HepG2 (cell line): ENCODE measurements at places on chromosomes 2 and 18. TPM values are rescaled to one million over a fixed set of nuclear protein-coding genes. Genes with fewer than 3 reads are reported as not detected.

Gene ABCG8
- 6.8 and 8.8 TPM in 2 replicates for total RNA-seq

Gene GMCL1
- total RNA-seq = 18.7 and 24.0 TPM in 2 replicates

DNA sequence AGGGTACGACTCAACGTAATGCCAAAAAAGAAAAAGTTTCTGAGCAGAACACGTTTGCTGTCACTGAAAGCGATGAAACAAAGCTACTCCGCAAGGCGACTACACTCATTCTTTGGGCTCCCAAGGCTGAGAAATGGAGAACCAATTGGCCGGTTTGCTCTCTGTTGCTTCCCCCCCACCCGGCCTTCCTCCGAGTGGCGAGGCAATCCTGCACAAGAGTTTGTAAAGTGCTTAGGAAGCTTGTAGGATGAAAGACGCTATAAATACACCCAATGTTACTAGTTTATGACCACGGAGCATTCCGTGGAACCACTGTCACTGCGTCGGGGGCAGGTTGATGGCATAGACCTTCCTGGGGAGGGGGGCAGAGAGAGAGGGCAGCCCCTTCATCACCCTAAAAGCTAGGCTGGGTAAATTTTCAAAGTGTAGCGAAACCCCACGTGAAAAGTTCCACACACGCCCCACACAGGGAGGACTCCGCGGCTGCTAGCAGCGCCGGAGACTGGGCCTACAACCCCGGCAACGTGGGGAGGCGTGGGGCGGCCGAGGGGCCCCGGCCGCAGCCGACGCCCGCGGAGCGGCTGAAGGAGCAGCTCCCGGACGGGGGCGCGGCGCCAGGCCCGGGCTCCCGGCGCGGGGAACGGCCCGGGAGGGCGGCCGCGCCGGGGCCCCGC lies 915 bp downstream of the CUL3 start:
- H3K36me3 ChIP-seq = no peaks in the 10 kb centered on the region
- peak overlapping the region; percentile 49 for H3K27ac ChIP-seq
- H3K4me1 ChIP-seq = peaks cover 45% of the 10 kb centered on the region
- no peaks in the 10 kb centered on the region for H3K27me3 ChIP-seq

- peak; percentile 72 for DNase-seq
- H3K36me3 ChIP-seq = no peaks in the 10 kb centered on the region; the same call in 1 of the 2 replicates
- peaks cover 52% of the 10 kb centered on the region for H3K4me1 ChIP-seq
- H3K4me3 ChIP-seq = no peak overlapping the region
Measured at GRCh38 chr18:11042247-11042646, 107.1 kb downstream of the PIEZO2 start.

Gene POMC
- total RNA-seq = not detected in 2 replicates

GRCh38 chr18:9066358-9066757 lies 36.1 kb upstream of the NDUFV2 start:
- H3K27me3 ChIP-seq = no peaks in the 10 kb centered on the region
- no peak overlapping the region for H3K27ac ChIP-seq

DNA sequence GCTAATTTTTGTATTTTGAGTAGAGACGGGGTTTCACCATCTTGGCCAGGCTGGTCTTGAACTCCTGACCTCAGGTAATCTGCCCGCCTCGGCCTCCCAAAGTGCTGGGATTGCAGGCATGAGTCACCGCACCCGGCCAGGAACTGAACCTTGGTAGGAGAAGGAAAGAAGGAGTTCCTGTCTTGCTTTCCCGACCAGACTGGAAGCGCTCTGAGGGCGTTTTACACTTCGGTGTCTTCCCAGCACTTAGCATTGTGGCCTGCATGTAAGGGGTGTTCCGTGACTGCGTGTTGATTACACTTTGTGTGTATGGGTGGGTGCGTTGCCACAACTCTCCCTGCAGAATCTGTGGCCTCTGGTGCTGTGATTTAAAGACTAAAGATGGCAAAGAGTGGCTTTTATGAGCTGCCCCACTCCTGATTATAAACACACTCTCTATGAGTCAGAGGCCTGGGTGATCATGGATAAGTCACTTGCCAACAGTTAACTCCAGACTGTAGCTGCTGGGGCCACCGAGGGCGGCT lies 46.0 kb downstream of the ODC1 start:
- DNase-seq = no peak
- no peaks in the 10 kb centered on the region for H3K27me3 ChIP-seq
- peak overlapping the region; percentile 83 for H3K27ac ChIP-seq
- no peak overlapping the region for H3K4me3 ChIP-seq
- peaks cover 38% of the 10 kb centered on the region for H3K4me1 ChIP-seq

GRCh38 chr2:8364668-8365067 lies 317.2 kb upstream of the ID2 start:
- H3K27ac ChIP-seq = no peak overlapping the region
- H3K36me3 ChIP-seq = no peaks in the 10 kb centered on the region
- peak; percentile 77 for DNase-seq
- H3K4me1 ChIP-seq = peaks cover 23% of the 10 kb centered on the region

GRCh38 chr2:158319269-158319668 lies 137.3 kb downstream of the CCDC148 start:
- H3K27me3 ChIP-seq = no peaks in the 10 kb centered on the region
- H3K27ac ChIP-seq = no peak overlapping the region
- no peak for DNase-seq

DNA sequence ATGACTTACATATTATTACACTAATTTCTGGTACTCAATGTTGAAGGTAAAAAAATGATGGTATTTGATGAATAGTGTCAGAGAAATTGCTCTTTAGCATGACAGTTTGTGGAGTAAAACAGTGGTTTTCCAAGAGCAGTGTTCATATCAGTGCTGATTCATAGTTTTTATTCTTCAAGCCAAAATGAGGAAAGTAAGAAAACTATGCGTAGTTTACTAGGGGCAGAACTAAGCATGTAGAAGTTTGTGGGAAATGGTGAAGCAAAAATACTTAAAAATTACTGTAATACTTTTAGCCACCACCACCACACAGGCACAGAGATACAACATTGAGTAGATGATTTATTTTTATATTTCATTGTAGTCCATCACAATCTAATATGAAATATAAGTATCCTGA lies 137.3 kb downstream of the ZNF804A start:
- no peak for DNase-seq
- no peaks in the 10 kb centered on the region for H3K27me3 ChIP-seq
- no peaks in the 10 kb centered on the region for H3K36me3 ChIP-seq
- no peaks in the 10 kb centered on the region for H3K4me1 ChIP-seq
- no peak overlapping the region for H3K4me3 ChIP-seq

GRCh38 chr2:216590780-216591179 lies 42.4 kb upstream of the IGFBP2 start:
- no peaks in the 10 kb centered on the region for H3K36me3 ChIP-seq
- peaks cover 2% of the 10 kb centered on the region; the same call in 1 of the 2 replicates for H3K27me3 ChIP-seq
- no peak overlapping the region for H3K27ac ChIP-seq
- no peaks in the 10 kb centered on the region for H3K4me1 ChIP-seq
- DNase-seq = no peak

Gene INPP5D
- total RNA-seq = 17.7 and 18.0 TPM in 2 replicates

Gene NEU2
- total RNA-seq = not detected in 2 replicates

- H3K36me3 ChIP-seq = no peaks in the 10 kb centered on the region
- no peak for DNase-seq
- H3K4me1 ChIP-seq = no peaks in the 10 kb centered on the region
- H3K27ac ChIP-seq = no peak overlapping the region
- H3K27me3 ChIP-seq = no peaks in the 10 kb centered on the region
Measured at GRCh38 chr2:136185981-136186776, 68.2 kb upstream of the CXCR4 start.

Gene ZNF804A
- total RNA-seq = 0.06 and 0.07 TPM in 2 replicates

DNA sequence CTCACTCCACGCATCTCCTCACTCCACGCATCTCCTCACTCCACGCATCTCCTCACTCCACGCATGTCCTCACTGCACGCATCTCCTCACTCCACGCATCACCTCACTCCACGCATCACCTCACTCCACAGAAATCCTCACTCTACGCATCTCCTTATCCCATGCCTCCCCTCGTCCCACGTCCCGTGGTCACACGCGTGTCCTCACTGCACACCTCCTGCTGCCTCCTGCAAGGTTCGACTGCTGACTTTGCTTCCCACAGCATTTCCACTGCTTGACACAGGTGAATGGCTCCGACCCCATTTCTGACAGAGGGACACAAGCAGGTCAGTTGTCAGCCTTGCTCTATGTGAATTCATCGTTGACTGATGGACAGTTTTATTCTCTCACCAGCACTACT lies 103.0 kb downstream of the USP40 start:
- H3K27me3 ChIP-seq = no peaks in the 10 kb centered on the region
- H3K4me3 ChIP-seq = no peak overlapping the region
- H3K4me1 ChIP-seq = peaks cover 20% of the 10 kb centered on the region
- DNase-seq = no peak
- H3K27ac ChIP-seq = no peak overlapping the region
- H3K36me3 ChIP-seq = peaks cover 47% of the 10 kb centered on the region

DNA sequence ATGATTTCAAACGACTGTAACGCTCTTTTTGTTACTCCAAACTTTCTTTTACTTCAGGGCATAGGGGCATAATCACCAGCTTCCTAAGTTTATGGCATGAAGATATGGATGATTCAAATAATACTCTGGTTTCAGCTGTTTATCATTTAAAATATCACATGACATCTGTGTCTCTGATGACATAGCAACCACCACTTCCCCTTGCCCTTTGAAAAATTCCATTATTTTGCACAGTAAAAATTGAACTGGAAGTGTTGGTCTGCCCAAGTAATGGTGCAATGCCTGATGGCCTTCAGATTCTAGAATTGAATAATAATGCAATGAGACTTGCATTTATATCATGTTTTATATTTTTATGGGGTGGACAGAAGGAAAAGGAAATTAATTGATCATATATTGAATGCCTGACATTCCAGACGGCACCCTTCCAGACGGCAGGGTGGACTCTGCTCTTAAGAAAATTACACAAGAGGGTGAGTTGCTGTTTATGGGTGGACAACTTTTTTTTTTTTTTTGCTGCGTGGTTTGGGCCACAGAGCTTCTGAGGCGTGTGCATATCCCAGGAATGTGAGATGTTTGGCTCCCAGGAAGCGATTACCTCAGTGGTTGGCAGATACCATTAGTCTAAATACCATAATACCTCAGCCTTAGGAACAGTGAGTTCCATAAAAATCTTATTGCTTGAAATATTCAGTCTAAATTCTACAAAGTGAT lies 101.7 kb upstream of the ZNF521 start:
- H3K4me1 ChIP-seq = no peaks in the 10 kb centered on the region
- DNase-seq = no peak
- H3K27me3 ChIP-seq = no peaks in the 10 kb centered on the region
- no peak overlapping the region for H3K27ac ChIP-seq
